Foreskin keratinocyte (primary cell): ENCODE measurements at places on chromosomes 13 and 19.
A peak's percentile ranks its signal among the peaks of the same experiment; 100 is the strongest.

GRCh38 chr13:97021241-97021640, 27.0 kb upstream of the OXGR1 start:
- DNase-seq: no peak

- DNase-seq: no peak
These were observed 32.2 kb upstream of the IPO5 start for GRCh38 chr13:97921176-97921816.

GRCh38 chr13:74892096-74892495, 589.9 kb downstream of the TBC1D4 start:
- no peak for DNase-seq

DNA sequence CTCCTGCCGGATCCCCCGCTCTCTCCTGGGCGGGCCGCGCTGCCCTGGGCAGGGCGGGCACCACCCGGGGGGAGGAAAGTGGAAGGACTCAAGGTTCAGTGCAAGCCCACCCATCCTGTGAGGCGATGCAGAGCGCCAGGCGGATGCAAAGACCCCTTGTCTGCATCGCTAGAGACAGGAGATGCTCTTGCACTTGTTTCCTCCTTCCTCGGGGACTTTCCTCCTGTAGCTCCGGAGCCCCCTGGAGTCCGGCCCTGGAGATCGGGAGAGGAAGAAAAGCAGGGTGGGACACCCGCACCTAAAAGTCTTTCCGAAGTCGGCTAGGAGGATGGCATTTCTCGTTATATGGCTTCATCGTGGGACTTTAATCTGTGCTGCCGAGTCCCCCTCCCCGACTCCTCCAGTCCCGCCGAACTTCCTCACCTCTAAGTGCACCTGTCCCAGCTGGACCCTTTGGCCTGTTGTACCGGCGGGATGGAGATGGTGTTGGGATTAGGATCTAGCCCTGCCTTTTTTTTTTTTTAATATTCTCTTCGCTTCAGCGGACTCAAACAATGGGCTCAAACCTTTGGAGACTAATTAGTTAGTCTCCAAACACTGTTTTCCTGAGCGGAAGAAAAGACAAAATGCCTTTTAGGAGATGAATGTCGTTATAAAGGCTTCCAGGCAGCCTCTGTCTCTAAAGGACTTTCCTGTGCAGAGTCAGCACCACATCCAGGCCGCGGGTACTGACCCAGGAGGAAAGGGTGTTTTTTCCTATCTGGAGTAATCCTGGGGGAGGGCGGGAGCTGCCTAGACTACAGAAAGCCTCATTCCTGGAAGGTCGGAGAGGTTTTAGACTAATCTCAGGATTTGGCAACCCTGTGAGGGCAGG, 725 bp downstream of the FAM124A start:
- DNase-seq: no peak

DNA sequence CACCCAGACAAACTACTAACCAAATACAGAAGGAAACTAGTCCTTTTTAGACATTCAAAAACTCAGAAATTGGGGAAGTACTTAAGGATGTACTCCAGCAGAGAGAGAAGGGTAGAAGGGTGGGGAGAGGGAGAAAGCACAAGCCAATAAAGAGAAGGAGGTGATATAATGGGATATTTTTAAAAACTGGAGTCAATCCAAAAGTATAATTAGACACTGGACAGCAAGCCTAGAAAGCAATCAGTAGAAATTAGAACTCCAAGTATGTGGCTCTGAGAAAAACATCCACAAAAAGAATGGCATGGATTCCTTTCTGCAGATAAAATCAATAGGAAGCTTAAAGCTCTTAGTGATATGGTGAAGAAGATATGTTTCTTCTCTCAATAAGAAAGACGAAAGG, 55.8 kb downstream of the PEPD start:
- DNase-seq: no peak

DNA sequence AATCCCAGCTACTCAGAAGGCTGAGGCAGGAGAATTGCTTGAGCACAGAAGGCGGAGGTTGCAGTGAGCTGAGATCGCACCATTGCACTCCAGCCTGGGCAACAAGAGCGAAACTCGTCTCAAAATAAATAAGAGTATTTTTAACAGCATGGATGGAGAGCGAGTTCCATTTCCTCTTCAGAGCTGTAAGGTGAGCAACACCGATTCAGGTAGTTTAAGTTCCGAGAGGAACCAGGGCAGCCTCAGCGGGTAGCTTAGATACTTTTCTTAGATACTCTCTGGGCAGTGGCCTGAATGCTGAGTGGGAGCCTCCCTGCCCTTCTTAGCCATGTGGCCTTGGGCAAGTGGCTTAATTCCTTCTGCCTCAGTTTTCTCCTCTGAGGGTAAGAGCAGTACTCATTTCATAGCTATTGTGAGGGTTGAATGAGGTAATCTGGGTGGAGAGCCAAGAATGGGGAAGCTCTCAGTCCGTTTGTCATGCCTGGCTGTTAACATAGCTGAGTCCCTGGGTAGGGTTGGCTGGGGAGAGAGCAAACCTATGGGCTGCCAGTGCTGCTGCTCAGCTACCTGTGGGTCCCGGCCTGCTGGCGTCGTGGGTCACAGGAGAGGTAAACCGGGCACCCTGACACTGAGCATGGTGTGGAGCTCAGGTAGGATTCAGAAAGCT, 4.1 kb downstream of the ATP11A start:
- peak; percentile 37 for DNase-seq

GRCh38 chr13:113078902-113079780, 26.4 kb upstream of the F7 start:
- DNase-seq: no peak

- no peak for DNase-seq
These were observed 141.0 kb downstream of the RAP2A start for GRCh38 chr13:97574926-97575325.

GRCh38 chr13:95684418-95684817, 7.5 kb downstream of the DNAJC3 start:
- DNase-seq: no peak

DNA sequence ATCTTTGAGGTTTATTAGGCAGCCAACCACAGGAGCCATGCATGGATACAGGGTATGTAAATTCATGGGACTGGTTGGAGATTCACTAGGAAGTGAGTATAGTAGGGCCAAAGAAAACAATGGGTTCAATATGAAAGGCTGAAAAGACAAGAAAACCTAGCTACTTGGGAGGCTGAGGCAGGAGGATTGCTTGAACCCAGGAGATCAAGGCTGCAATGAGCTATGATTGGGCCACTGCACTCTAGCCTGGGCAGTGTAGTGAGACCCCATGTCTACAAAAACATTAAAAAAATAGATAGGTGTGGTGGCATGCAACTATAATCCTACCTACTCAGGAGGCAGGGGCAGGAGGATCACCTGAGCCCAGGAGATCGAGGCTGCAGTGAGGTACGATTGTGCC, 10.3 kb upstream of the SLC1A5 start:
- DNase-seq: no peak

- no peak for DNase-seq
These were observed 20.8 kb upstream of the AMER2 start for GRCh38 chr13:25192936-25193335.

GRCh38 chr19:18828786-18829185, 3.0 kb upstream of the UPF1 start:
- no peak for DNase-seq

- DNase-seq: no peak
These were observed 12.5 kb downstream of the CAPN12 start for GRCh38 chr19:38731654-38732301.

- no peak for DNase-seq
These were observed 56.5 kb downstream of the KL start for GRCh38 chr13:33072759-33073158.

- DNase-seq: no peak
These were observed 27.5 kb upstream of the KCTD15 start for GRCh38 chr19:33769208-33769607.

GRCh38 chr13:77219401-77219800, 107.5 kb downstream of the MYCBP2 start:
- DNase-seq: no peak

- no peak for DNase-seq
These were observed 175.1 kb downstream of the ITGBL1 start for GRCh38 chr13:101627556-101627943.

DNA sequence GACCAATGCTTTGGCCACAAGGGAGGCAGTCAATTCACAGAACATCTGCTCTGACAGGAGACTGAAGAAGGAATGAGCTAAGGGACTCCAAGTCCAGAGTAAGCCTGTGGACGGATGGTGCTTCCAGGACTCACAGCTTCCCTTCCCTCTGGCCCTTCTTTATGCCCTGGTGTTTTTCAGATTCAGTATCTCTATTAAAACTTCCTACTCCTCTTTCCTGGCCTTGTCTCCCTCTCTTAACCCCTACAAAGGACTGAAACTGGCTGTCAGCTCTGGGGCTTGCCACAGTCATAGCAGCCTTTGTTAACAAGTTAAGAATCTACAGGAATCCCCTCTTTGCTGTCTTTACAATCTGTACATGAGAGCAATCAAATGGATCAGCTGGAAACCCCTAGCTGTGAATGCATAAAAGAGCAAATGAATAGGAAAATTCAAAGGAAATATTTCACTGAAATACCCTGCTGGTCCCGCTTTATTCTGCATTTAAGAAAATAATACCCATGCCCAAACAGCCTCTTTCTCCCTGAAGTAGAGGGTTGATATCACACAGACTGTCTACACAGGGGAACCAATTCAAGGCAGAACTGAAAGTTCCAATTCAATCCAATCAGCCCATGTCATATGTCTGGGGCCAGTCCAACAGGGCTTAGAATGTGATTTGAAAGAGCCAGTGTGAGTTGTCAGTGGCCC, 192.3 kb downstream of the MZT1 start:
- DNase-seq: no peak

- DNase-seq: peak; percentile 28
These were observed 146.5 kb downstream of the PCCA start for GRCh38 chr13:100235311-100235901.

- DNase-seq: peak; percentile 49
These were observed 859 bp downstream of the ZNF568 start for GRCh38 chr19:36916991-36917390.

- no peak for DNase-seq
These were observed 30.4 kb downstream of the CEBPG start for GRCh38 chr19:33403973-33404304.

- no peak for DNase-seq
These were observed 484.5 kb downstream of the GPC5 start for GRCh38 chr13:91882918-91883317.

DNA sequence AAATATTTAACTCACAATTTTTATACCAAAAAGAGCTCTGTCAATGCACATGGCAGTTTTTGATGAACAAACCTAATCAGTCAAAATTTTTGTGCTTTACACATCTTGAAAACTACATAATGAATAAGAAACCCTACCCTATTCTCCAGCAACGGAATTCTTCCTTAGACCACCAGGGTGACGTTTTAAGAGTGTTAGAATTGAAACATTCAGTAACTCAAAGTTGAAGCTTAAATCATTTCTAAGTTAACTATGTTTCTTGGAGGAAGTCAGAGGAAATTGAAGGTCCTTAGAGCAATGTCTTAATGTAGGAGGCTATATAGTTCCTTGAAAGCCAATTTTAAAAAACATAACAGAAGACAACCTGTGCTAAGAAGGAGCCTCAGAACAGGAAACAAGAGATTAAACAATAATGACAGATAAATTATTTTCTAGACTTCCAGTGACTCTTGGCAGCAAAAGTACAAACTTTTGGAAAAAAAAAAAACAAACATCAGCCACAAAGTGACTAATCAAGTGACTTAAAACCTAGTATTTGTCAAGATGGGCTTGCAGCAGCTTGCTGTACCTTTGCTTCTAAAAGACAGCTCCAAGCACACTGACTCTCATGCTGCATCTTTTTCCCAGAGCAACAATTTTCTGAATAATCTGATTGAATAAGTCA, 6.2 kb downstream of the SPRY2 start:
- peak; percentile 27 for DNase-seq

DNA sequence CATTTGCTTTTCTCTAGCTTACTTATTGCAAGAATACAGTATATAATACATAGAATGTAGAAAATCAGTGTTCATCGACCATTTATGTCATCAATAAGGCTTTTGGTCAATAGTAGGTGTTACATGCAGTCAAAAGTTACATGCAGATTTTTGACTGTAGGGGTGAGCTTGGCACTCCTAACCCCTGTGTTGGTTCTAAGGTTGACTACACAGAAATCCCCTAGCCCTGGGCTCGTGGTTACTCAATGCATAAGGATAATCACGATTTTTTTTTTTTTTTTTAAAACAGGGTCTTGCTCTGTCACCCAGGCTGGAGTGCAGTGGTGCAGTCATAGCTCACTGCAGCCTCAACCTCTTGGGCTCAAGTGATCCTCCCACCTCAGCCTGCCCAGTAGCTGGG, 4.0 kb upstream of the NWD1 start:
- DNase-seq: no peak

- DNase-seq: peak; percentile 85
These were observed 3.3 kb upstream of the AP3D1 start for GRCh38 chr19:2154587-2155075.

DNA sequence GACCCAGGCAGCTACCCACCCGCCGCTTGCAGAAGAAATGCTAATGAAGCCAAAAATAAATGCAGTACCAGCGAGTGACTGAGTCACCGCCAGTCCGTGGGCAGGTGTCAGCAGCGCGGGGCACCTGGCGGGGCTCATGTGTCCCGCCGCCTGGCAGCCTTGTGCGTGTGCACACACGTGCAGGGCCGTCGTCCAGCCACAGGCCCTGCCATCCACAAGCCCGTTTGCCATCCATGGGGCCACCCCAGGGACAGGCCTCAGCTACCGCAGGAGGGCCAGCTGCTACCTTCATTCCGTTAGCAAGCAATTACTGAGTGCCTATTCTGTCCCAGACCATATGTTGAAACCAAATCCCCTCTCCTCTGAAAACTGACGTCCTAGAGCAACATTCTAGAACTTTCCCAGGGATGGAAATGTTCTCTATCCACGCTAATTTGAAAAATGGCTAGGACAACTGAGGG, 20.5 kb downstream of the NCAN start:
- DNase-seq: no peak

DNA sequence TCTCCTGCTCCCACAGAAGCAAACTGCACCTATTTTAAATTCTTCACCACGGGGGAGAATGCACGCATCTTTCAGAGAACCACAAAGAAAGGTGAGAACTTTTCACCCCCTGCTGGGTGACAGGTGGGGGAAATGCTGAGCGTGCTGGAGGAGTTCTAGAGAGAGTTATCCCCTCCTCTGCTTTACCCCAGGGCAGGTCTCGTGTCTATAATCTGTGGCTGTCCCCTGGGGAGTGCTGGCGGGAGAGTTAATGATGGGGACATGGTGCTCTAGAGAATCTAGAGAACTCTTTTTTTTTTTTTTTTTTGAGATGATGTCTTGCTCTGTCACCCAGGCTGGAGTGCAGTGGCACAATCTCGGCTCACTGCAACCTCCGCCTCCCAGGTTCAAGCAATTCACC, 6.8 kb downstream of the CACNG6 start:
- DNase-seq: no peak

GRCh38 chr13:97262058-97262457, 39.9 kb downstream of the MBNL2 start:
- no peak for DNase-seq

- DNase-seq: no peak
These were observed 52.0 kb upstream of the TNFRSF19 start for GRCh38 chr13:23518231-23518630.
